ENCODE measurements at places on chromosomes 5 and 9.

DNA sequence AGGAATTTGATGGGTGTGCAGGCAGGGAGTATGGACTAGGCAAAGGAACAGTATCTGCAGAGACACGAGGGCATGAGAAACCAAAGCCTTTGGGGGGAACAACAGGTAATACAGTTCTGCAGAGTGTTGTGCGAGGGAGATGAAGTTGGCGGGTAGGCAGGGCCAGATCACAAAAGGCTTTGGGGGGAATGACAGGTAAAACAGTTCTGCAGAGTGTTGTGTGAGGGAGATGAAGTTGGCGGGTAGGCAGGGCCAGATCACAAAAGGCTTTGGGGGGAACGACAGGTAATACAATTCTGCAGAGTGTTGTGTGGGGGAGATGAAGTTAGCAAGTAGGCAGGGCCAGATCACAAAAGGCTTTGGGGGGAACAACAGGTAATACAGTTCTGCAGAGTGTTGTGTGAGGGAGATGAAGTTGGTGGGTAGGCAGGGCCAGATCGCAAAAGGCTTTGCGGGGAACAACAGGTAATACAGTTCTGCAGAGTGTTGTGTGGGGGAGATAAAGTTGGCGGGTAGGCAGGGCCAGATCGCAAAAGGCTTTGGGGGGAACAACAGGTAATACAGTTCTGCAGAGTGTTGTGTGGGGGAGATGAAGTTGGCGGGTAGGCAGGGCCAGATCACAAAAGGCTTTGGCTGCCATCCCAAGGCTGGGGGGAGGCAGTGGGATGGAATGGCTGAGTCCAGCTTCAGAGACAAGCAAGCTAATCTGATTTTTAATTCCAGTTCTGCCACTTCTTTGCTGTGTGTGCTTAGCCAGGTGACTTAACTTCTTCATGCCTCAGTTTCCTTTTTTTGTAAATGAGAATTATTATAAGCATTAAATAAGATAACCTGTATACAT, 33.0 kb downstream of the FRMPD1 start:
- DNase-seq, result no peak

GRCh38 chr5:87526131-87526530, 113.4 kb upstream of the CCNH start:
- DNase-seq, result no peak

- DNase-seq, result no peak
Observed at GRCh38 chr5:171433982-171434676, 14.7 kb downstream of the FGF18 start.

GRCh38 chr9:22731786-22732185, 285.2 kb downstream of the DMRTA1 start:
- no peak for DNase-seq

DNA sequence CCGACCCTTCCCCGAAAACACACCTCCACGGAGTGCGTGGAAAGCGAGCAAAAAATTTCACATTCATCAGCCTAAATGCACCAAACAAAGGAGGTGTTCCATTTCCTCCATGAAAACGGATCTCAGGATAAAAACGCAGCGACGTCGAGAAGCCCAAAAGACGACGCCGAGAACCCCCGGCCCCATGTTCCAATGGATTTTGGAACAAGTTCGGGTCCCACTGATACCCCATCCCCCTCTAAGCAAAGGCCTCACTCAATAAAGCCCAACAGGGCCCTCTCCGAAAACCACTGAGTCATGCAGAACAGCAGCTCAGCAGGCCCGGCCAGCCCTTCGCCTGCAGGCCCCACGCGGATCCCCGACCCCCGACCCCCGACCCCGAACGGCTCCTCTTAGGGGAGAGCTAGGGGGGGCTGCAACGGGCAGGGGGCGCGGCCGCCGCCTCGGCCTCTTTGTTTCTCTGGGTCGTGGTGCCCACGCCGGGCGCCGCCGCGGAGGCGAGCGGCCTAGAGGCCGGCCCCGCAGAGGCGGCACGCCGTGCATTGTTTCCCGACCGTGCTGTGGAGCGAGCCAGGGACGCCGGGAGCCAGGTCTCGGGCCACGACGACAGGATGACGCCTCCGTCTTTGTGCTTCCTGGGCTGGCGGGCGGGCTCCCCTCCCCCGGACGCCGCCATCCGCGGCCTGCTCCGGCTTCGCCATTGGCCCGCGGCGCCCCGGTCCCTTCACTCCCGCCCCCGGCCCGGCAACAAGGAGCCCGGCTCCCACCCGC, 915 bp downstream of the ZFAND5 start:
- DNase-seq, result peak; percentile 20

DNA sequence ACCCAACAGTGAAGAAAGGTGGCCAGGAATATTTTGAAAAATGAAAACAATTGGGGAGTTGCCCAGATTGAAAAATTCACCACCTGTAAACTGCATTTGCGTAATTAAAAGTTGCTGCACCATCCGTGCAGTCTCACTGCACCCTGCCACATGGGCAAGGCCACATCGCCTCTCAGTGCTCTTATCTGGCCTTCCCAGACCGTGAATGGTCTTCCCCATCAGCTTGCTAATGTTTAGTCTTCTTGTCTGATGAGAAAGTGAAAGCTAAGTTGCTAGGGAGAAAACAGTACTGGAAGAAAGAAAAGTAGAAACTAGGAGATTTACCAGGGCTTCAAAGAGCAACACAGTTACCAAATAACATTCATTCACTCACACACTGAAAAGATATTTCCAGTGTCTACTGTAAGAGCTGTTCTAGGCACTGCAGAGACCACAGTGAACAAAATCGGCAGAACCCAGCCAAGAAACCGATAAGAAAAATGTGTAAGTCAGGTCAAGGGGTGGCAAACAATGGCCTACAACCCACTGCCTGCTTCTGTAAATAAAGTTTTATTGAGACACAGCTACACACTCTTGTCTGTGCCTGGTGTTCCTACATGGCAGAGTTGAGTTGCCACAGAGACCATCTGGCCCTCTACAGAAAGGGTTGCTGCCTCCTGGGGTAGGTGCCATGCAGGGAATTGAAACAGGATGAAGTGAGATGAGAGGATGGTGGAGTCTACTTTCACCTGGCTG, 51.2 kb upstream of the CTSL start:
- DNase-seq, result no peak

GRCh38 chr5:151164687-151165392, 7.3 kb upstream of the ANXA6 start:
- DNase-seq, result peak; percentile 30
